HCT116 (cell line): ENCODE measurements at places on chromosomes 1 and 21.

DNA sequence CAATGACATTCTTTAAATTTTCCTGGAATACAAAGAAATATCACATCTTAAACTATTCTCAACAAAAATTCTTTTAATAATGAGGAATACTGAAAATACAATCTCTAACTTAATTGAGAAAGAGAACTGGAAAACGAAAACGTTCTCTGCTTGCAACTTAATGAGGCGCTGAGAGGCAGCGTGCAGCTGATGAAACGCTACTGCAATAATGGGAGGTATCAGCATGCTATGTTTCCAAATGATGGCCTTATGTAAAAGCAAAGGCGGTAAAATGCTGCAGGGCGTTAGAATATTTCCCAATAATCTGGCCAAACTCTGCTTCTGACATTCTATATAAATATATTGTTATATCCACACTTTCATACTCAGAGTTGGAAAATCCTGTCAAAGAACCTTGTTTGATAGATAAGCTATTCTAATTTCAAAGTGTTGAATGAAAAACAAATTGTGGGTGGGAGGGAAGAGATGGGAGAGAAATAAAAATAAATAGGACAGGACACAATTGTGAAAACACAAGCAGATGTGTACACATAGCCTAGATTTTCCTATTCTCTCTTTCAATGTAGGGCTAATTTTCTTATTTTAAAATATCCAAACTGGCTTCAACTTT is 70.9 kb downstream of the APP start:
- no peak for DNase-seq

DNA sequence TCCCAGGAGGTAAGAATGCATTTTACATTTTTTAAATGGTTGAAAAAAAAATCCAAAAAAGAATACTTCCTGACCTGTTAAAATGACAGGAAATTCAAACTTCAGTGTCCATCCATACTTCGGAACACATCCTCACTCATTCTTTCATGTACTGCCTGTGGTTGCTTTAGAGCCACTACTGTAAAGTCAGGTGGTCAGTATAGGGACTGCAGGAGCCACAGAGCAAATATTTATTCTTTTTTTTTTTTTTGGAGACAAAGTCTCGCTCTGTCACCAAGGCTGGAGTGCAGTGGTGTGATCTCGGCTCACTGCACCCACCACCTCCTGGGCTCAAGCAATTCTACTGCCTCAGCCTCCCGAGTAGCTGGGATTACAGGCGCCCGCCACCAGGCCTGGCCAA is 124.7 kb downstream of the CLIC6 start:
- DNase-seq: no peak

- DNase-seq: no peak
Measured at GRCh38 chr1:52268372-52268771, 97.6 kb downstream of the CC2D1B start.

- no peak for DNase-seq
Measured at GRCh38 chr1:225990705-225991464, 8.3 kb downstream of the SDE2 start.

- DNase-seq: no peak
Measured at GRCh38 chr1:33931111-33931475, 67.2 kb downstream of the HMGB4 start.

GRCh38 chr1:99661780-99662179 is 15.9 kb downstream of the PALMD start:
- no peak for DNase-seq

- no peak for DNase-seq
Measured at GRCh38 chr1:117566556-117566955, 39.3 kb upstream of the TENT5C start.

DNA sequence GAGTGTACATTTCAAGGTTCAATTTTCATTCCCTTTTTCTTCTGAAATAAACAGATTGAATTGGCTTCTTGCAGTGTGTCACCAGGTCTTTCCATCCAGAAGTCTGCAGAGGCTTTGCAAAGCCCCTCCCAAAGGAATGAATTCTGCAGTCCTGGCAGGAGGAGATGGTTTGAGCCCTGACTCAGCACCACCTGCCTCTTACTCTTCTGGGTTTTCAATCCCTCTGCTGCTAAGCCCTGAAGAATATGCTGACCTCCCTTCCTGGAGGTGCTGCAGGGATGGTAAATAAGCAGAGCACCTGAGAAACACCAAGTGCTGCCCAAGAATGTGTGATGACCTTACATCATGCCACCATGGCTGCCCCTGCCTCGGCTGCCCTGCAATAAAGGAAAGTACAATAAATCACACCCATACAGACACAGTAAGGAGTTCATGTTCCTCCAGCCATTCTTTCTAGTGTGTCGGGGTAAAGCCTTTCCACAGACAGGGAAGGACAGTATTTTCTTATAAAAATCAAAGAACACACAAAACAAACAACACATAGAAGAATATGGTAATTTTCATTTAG is 209.2 kb downstream of the ZNF326 start:
- no peak for DNase-seq

GRCh38 chr21:43315244-43316137 is 111.4 kb downstream of the SIK1 start:
- no peak for DNase-seq

DNA sequence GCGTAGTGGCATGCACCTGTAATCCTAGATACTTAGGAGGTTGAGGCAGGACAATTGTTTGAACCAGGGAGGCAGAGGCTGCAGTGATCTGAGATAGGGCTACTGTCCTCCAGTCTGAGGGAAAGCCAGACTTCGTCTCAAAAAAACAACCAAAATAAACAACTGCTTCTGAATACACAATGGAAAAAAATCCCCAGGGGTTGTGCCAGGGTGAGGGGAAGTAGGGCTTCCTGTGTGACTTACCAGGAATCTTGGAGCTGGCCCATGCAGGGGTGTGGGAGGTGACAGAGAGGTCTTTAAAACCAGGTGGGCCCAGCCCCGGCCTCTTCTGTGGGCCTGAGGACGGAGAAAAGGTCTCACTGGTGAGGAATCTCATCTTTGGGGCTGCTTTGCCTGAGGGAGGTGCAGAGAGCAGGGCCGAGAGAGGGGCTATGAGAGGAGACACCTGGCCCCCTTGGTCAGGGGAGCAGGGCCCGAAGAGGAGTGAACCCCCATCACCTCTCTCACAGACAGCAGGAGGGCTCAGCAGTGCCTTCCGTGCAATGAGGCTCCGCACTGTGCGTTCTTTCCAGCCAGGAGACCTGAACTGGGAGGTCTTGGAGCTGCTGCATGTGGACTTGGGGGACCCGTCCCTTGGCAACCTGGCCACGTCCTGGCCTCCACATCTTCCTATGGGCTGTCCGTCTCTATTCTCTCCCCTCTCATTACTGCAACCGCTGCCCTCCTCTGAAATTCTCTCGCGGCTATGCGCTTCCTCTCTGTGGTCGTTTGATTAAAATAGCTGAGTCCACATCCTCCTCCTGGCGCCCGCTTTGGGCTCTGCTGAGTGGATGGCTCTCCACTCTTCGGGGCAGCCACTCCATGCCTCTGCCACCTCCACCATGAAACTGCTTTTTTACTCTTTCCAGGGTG is 10.7 kb downstream of the PLA2G5 start:
- DNase-seq: no peak

DNA sequence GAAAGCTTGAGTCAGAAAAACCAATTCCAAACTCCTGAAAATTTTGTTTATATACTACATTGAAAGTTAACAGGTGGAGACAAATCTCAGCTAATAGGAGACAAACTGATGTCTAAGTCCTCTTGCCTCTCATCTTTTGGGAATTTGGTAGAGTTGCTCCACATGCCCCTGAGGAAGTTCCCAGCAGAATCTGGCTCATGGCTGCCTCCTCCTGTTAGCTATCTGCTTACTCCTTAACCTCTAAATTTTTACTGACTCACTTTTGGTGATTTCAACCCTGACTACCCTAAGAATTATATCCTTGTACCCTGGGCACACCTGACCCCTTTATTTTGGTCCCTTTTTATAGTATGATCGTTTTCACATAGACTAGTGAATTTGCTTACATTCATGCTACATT is 633.7 kb upstream of the USP24 start:
- no peak for DNase-seq

DNA sequence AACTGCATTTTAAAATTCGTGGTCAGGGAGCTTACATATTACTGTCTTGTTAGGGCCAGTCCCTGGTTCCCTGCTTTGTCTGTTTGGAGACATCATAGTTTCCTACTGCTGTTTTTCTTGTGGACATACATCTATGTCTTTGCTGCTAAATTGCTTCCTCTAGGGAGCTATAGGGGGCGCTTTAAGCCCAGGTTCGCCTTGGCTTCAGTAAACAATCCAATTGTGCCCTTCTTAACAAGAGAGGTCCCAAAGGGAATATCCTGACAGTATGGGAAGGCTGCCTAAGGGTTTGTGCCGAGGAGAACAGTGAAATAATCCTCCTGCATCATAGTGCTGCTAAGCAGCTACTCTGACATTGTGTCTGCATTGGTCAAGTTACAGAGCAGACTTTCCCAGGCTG is 112.5 kb downstream of the USH2A start:
- no peak for DNase-seq

DNA sequence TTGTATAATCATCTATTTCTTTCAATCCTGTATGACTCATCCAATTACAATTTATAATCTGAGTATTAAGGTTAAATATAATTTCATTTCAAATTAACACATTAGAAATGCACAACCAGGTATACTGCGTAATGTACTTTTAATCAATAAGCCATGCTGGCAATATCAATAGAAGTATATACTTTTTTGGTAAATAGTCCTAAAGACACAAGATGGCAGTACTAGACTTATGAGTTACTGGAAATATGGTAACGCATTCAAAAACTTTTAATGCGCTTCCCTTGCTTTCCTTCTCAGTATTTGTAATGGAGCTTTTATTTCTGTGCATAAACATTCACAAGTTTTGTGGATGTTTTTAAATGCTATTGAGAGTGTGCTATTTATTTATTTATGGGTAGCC is 1162.0 kb upstream of the TMPRSS15 start:
- no peak for DNase-seq

DNA sequence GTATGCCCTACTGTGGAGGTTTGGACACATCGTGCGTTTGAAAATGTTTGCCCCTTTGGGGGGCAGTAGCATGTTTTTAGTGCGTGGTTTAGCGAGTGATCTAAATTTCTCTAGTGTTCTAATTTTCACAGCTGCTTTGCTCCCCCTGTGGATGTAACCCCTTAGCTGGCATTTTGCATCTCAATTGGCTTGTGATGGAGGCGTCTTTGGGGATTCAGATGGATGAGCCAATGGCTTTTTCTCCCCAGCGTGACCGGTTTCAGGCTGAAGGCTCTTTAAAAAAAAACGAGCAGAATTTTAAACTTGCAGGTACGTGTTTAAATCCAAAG is 836 bp downstream of the CDC7 start:
- no peak for DNase-seq

- no peak for DNase-seq
Measured at GRCh38 chr21:45538381-45539045, 3.7 kb downstream of the SLC19A1 start.

- no peak for DNase-seq
Measured at GRCh38 chr1:172941471-172941870, 109.3 kb downstream of the TNFSF18 start.

DNA sequence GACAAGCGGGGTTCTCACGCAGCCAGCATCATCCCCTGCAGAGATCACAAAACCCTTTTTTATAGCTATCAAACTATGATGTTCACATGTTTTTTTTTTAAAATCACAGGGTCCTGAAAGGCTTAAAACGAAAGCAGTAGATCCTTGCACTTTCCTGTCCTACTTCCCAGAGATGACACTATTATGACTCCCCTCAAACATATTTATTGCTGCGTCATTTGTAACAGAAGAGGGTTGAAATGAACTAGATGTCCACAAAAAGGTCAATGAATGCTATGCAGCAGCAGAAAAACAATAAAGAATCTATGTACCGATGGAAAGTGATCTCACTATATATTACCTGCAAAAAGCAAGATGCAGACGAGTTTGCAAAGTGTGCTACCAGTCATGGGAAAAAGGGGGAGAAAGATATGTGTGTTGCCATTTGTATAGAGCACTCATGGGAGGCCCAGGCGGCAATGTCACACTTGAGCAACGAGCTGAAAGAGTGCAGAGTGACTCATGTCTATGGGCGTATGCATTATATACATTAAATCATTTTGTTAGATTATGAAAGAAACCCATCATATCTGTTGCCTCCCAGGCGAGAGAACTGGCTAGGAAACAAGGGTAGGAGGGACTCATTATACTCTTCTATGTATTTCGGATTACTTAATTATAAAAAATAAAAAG is 68.9 kb upstream of the PARP1 start:
- DNase-seq: no peak

- DNase-seq: no peak
Measured at GRCh38 chr1:67755160-67755559, 70.2 kb downstream of the GADD45A start.

GRCh38 chr1:197521118-197521739 is 253.2 kb downstream of the CRB1 start:
- DNase-seq: peak; percentile 16

DNA sequence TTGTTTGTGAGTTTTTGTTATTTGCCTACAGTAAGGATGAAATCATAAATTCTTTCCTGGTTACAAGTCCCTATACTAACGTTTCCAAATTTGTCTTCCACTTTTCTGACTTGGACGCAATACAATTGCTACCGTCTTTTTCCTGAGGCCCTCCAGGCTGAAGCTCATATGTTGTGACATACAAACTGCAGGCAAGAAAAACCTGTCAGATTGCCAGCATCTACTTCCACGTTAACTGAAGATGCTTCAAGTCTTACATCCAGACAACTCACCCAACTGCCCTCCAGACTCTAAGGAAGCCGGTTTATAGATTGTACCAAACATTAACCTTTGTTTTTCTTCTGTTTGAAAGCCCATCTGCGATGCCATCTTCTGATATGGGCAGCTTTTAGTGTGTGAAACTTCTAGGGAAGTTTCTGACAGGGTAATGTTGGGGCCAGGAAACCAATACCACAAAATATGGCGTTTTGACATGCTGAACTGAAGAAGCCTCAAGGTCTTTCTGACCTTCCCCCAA is 21.4 kb upstream of the RNF11 start:
- no peak for DNase-seq

- DNase-seq: no peak
Measured at GRCh38 chr1:38613996-38614395, 245.6 kb downstream of the RRAGC start.

DNA sequence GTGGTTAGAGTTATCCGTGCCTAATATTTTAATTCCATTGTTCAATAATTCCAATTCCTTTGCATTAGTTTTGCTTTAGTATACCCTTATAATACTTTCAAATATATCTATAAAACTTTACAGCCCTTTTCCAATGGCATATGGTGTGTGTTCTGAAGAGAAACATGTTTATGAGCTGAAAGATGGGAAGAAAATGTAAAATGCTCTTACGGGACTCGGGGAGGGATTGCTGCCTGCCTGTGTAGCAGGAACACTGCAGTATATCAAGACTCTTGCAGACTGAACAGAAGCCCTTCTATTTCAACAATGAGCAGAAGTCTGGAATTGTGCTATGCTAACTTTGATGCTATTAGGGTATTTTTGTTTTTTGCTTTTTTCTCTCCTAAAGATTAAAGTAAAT is 406.8 kb downstream of the PTBP2 start:
- DNase-seq: no peak

DNA sequence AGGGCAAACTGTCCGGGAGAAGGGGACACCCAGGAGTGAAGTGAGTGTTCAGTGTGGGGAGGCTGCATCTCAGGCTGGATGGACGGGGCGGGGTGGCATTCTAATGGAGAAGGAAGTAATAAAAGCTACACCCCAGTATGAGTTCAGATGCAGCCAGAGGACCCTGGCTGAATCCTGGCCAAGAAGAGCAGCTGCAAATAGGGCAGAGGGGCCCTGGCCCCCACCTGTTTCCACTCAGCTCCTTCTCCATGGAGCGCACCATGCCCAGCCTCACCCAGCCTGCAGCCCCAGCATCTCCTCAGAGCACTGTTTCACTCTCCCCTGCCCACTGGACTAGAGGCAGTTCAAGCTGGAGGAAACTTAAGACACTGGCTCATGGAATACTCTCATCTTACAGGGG is 46.4 kb downstream of the KCND3 start:
- DNase-seq: no peak
